ENCODE measurements at places on chromosomes 1 and 21.

DNA sequence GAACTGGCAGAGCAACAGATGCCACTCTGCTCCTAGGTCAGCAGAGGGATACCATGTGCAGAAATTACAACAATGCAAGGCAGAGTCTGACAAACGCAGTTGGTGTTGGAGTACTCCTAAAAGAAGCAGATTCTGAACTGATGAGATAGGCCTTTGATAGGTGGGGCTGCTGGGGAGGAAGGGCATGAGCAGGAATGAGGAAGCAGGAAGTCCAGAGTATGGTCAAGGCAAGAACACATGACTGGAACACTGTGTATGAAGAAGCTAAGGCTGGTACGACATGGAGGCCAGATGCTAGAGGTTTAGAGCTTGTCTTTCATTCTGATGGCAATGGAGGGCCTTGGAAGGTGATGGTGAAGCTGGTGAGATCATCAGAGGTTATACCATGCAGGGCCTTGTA lies 11.5 kb upstream of the THRAP3 start:
- DNase-seq = no peak

DNA sequence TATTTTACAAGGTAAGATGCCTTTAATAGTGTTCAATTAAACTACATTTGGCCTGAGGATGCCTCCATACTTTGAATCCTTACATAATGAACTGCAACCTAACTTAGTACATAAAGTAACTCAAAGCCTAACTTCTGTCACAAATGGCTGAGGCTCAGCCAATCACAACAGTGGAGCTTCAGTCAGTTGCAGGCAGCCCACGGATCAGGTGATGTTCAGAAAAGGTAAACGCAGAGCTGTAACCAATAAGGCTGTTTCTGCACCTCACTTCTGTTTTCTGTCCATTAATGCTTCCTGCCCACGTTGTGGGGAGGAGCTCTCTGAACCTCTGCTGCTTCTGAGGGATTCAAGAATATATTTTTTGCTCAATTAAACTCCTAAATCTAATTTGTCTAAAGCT lies 94.8 kb upstream of the KIAA0040 start:
- peak; percentile 9 for DNase-seq

DNA sequence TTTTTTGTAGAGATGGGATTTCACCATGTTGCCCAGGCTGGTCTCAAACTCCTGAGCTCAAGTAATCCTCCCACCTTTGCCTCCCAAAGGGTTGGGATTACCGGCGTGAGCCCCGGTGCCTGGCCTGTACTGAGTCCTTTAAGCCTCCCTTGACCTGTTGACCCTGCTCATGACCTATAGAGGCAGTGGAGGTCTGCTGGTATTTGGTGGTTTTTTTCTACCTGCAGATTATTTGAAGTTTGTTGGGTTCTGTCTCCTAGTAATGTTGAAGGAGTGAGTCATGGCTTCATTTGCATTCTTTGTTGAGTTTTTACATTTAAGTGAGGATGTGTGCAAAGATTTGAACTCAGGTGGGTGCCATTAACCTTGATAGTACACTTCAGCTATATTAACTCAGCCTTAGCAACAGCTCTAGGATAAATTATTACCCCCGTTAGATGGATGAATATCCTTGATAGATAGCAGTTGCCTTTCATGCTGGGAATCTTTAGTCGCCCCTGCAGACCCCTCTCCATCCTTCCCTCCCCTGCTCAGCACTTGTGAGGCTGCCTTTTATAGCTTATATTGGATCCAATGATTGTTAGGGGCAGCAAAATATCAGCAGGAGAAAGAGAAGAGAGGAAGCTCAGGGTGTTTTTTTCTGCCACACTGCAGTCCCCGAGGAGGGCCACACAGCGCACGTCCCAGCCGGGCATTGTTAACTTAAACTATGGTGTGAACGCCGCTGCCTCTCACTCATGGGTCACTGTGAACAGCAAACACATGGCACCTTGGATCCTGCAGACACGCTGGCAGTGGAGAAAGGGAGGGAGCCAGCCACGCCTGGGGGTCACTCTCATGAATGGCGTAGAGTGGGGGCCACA lies 14.9 kb upstream of the NPPB start:
- no peak for DNase-seq

DNA sequence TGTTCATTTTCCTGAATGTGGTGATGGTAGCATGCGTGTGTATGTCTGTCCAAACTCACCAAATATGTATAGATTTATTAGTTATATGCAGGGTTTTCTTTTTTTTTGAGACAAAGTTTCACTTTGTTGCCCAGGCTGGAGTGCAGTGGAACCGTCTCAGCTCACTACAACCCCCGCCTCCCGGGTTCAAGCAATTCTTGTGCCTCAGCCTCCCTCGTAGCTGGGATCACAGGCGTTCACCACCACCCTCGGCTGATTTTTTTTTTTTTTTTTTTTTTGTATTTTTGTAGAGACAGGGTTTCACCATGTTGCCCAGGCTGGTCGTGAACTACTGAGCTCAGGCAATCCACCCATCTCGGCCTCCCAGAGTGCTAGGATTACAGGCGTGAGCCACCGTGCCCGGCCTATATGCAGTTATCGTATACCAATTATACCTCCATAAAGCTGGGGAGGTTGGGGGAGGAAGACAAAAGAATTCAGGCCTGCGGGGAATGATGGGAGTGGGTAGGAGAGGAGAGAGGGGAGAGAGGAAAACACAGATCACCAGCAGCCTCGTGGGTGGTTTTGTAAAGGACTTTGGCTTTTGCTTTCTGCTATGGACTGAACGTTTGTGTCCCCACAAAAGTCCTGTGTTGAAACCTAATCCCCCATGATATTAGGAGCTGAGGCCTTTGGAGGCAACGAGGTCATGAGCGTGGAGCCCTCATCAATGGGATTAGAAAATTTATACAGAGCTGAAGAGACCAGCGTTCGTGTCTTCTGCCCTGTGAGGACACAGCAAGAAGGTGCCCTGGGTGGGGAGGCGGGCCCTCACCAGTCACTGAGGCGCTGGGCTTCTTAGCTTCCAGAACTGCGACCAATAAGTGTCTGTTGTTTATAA lies 4.4 kb upstream of the HNRNPU start:
- no peak for DNase-seq

GRCh38 chr1:210482945-210483617 lies 154.4 kb downstream of the HHAT start:
- no peak for DNase-seq

DNA sequence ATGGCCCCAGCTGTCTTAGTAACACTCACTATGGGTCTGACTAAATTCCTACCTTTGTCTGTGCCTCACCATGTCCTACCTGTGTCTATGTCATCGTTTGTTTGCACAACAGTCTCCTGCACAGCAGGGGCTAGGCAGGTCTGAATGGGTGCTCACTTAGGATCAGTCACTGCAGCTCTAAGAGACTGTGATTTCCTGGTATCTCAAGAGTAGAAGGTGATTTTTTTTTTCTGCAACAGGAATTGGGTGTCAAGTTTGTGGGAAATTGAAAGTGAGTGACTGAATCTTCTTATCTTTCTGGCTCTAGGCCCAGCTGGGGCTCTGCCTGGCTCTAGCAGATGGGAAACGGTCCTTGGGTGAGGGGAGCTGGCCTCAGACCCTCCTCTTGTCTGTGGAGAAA lies 46.4 kb upstream of the TRABD2B start:
- peak; percentile 40 for DNase-seq

DNA sequence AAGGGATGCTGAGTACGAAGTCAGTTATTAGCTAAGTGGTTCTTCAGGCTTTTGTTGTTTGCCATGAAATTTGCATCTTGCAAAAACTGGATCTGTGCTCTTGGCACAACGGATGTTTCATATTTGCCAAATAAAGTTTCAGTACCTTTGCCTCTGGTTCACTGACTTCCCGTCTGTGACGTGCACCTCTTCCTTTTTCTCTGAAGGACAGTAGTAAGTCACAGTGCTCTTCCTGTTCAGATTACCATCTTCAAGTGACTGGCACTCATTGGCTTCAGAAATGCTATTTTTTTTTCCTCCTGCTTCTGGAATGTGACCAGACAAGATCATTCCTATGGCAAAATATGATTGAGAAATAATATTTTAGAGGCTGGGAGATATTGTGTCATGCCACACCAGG lies 75.9 kb upstream of the GREM2 start:
- no peak for DNase-seq

- DNase-seq = no peak
Measured at GRCh38 chr21:33908760-33909159, 6.8 kb downstream of the ATP5PO start.

- no peak for DNase-seq
Measured at GRCh38 chr1:89945852-89946476, 48.9 kb upstream of the ZNF326 start.

DNA sequence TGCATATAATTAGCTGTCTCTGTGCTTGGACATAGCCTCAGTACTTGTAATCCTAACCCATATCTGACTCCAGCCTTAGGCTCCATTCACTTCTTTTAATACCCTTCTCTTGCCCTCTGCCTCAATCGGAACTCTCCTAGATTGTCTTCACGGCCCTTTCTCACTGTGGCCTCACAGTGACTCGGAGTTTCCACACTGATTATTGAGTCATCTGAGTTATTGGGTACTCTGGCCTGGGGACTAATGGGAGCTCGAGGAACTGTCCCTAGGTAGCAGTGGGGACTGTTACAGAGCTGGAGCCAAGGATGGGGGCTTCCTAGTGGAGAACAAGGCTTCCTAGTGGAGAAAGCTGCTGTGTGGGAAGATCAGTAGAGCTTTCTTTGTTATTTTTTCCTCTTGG lies 17.0 kb downstream of the TRAF5 start:
- no peak for DNase-seq

DNA sequence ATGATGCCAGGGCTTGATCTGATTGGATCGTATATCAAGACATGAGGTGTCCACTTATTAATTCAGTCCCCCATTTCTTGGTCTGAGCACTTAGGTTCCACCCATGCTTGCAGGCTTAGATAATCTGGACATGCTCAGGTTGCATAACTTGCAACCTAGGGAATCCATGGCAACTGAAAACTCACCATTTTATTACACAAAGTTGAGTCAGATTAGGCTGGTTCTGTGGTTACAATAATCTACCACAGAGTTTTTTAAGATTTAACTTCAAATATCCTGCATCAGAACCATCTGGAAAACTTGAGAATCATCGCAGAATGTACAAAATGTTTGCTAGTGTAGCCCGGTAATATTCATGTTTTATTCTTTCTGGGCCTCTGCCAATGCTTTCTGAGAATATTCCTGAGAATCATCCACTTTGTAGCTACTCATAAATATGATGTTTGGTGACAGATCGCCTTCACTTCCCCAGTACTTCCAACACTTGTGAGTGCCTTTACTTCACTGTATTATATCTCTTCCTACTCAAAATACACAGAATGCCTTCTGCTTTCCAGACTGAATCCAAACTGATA lies 707.2 kb upstream of the ADAMTS5 start:
- DNase-seq = no peak

GRCh38 chr1:237416924-237417655 lies 375.1 kb downstream of the RYR2 start:
- no peak for DNase-seq

GRCh38 chr1:206513312-206514111 lies 6.2 kb downstream of the RASSF5 start:
- peak; percentile 92 for DNase-seq

DNA sequence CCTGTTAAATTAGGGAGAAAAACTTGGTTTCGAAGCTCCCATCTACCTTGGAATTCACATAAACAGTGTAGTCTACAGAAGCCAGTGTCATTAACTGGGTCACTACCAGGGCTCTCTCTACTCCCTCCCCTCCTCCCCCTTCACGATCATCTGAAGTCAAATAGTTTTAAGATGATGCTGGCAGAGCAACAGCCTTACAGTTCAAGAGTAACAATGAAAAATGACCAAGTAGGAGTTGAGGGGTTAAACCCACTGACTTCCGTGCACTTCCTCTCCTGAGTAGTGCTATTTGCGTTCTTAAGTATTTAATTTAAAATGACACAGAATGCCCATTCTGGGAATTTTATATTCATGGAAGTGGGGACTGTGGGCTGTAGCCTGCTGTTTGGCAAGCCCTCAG lies 236.9 kb downstream of the SIPA1L2 start:
- DNase-seq = peak; percentile 16

DNA sequence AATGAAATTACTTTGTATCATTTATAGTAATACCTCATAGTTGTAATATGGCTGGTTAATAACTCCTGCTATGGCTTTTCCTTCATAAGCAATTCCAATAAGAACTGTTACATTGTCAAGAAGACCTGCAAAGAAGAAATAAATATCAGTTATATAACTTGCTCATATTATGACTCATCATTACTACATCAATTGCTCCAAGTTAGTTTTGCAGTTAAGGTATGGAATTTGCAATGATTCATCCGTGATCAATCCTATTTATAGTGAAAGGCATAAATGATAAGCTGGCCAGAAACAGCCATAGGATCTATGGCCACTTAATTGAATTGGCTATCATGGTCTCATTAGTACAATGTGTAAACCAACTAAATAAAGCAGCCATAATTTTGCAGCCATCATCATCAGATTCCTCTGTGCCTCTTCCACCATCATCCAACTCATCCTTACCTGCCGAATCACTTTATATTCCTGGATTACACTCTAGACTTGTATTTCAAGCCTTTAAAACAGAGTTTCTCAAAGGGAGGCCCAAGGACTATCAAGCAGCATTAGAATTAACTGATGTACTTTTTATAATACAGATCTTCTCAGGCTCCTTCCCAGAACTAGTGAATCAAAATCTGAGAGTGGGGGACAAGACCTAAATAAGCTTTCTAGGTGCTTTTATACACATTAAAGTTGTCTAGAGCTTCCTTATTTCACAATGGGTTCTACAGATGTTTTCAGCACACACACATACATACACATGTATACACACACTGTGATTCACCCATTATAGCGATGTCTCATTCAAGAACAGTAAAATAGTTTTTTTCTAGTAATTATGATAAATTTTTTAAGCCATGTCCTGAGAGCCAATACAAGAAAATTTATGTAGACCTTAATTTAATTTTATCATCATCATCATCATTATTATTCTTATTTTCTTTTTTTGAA lies 21.2 kb upstream of the EPRS1 start:
- DNase-seq = no peak

- DNase-seq = no peak
Measured at GRCh38 chr21:43645976-43646375, 13.3 kb downstream of the HSF2BP start.

DNA sequence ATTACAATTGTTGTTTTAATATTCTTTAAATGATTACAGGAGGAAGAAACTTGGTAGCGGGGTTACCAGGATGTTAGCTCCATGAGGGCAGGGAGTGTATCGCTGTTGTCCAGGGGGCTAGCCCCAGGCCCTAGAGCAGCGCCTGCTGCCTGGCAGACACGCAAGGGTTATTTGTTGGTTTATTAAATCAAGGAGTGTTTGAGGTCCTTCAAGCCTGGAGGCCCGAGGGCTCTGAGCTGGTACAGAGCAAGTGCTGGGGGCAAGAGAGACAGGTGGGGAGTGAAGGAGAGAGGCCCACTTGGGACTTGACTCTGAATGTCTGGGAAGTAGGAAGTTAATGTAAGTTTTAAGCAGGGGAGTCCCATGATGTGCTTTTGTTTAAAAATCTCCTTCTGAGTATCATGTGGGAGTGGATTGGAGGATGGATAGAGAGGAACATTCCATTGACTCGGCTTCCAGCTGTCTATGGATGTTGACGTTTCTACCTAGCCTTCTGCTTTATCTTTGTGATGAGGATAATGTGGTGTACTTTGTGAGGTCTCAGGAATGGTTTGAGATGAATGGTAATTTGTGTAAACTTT lies 8.7 kb downstream of the ITSN1 start:
- no peak for DNase-seq

GRCh38 chr1:231359113-231359512 lies 21.0 kb downstream of the SPRTN start:
- no peak for DNase-seq
